ENCODE measurements at places on chromosomes 4 and X.

- DNase-seq = no peak
Measured at GRCh38 chr4:112857461-112857860, 192.0 kb upstream of the ANK2 start.

DNA sequence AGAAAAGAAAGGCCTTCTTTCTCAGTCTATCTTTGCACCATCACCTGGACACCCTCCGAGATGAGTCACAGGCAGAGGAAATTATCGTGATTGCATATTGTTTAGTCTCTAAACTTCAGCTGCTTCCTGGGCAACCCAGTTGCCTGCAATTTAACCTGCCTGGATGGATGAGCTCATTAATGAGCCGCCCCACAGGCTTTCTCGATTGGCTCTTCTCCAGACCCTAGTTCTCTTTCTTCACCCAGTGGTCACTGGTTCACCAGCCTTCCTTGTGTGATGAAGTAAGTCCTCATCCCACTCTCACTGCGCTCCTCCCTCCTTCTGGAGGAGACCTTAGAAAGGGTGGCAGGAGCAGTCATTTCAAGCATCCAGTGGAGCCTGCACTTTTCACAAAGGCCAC, 94.4 kb downstream of the SOWAHB start:
- DNase-seq = no peak

- no peak for DNase-seq
Measured at GRCh38 chrX:55030271-55031205, at the start of gene ALAS2. TSS of gene ALAS2 (minus strand) at chrX:55030977. CDS start at chrX:55026000, 4,977 bp downstream.

GRCh38 chr4:20017070-20017776, 234.5 kb upstream of the SLIT2 start:
- DNase-seq = no peak

DNA sequence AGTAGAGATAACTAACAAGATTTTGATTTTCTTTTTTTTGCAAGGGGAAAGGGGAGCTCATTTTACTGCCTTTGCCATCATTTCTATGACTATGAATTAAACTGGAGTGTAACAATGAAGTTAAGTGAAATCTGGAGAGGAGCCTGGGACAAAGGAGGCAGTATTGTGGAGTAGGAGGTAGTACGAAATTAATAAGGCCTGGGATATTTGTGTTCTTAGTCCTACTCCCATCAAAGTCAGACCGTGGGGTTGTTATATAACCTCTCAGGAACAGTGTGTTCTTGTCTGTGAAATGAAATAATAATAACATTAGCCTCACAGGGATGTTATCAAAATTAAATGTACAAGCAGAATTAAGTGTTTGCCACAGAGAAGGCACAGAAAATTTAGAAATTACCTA, 204.3 kb upstream of the EMCN start:
- no peak for DNase-seq

DNA sequence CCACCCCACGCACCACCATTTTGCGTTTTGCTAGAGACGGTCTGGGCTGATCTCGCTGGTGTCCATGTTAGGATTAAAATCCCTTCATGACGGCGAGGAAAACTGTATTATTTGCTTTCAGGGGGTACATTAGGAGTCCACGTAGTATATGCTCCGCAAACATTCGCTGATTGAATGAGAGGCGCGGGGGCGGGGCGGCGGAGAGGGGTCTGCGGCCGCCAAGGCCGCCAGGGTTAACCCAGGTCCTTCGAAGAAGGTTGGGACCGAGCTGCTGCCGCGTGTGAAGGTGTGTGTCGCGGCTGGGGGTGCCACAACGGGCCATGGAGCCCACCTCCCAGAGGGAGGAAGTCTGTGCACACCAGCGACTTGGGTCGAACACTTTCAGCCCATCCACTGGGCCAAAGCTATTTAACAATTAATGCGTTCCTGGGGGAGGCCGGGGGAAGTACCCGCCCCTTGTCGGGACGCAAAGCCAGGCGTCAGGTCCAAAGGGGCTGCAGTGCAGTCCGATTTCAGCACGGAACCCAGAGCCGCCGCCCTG, 6.4 kb upstream of the PITX2 start:
- no peak for DNase-seq

DNA sequence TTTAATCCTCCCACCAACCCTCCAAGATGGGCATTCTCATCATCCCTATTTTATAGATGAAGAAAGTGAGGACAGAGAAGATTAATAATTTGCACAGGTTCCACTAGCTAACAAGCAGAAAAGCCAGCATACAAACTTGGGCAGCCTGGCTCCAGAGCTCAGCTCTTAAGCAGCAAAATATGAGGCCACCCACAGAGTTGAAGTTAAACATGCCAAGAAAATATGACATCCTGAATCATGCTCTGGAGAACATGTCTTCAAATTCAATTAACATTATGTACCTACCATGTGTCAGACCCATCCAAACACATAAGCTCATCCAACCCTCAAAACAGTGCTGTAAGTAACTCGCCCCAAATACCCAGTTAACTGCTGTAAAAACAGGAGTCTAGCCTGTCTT, 33.9 kb downstream of the USP46 start:
- no peak for DNase-seq

- DNase-seq = no peak
Measured at GRCh38 chr4:182896421-182896820, 20.8 kb downstream of the DCTD start.

- DNase-seq = no peak
Measured at GRCh38 chrX:75883446-75883845, 98.4 kb upstream of the MAGEE2 start.

DNA sequence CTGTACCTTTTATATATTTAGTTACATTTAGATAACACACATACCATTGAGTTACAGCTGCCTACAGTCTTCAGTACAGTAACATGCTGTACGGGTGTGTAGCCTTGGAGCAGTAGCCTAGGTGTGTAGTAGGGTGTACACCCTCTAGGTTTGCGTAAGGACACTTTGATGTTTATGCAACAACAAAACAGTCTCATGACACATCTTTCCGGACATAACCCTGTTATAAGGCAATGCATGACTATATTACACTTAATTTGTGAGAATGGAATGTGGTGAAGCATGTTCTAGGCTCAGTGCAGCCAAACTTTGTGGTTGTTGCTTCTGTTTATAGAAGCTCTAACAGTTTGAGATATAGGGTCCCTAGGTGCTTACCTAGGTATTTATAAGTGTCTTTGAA, 65.4 kb downstream of the SPRY1 start:
- DNase-seq = no peak

DNA sequence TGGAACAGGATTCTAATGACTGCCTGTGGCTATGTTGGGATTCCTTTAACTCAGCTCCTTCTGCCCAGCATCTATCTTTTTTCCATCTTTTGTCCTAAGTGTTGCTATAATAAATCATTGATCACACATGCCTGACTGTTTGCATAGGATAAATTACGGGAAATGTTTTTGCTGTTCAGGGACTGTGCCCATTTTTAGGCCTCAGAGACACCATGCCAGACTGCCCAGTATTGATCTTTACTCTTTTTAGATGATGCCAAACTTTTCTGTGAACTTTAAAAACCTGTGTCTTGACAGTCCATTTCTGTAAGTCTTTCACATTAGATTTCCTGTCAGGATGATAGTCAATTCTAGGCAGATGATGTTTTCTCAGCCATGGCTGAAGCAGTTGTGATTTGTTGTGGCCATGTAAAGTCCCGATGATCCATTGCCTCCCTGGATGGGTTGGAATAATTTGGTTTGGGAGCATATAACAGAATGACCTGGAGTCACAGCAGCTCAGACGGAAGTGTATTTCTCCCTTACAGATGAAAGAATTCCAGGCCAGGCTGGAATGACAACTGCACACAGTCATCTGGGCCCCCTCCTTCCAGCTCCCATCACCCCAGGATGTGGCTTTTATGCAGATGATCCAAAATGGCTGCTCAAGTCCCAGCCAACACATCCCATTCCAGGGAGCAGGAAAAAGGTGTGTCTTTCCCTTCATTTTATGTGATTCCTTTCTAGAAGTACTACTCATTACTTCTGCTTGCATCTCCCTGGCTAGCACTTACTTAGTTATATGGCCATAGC, 3.4 kb downstream of the HTT-AS start:
- DNase-seq = no peak

DNA sequence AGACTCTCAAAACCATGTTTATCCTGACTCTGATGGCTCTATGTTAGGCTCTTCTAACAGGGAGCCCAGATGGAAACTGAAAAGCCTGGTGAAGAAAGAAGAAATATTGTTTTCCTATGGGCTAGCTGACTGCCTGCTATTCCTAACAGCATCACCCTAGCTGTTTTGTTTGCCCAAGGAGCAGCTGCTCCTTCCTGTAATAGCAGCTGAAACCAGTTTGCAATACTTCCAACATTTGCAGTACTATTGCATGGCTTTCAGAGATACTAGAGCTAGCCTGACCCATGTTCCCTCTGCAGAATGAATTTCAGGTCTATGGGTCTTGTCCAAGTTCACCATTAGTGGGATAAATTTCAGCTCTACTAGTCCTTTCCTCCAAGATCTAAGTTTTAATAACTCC, 495.2 kb downstream of the INPP4B start:
- no peak for DNase-seq

GRCh38 chr4:89400287-89401035, 92.9 kb upstream of the GPRIN3 start:
- no peak for DNase-seq

DNA sequence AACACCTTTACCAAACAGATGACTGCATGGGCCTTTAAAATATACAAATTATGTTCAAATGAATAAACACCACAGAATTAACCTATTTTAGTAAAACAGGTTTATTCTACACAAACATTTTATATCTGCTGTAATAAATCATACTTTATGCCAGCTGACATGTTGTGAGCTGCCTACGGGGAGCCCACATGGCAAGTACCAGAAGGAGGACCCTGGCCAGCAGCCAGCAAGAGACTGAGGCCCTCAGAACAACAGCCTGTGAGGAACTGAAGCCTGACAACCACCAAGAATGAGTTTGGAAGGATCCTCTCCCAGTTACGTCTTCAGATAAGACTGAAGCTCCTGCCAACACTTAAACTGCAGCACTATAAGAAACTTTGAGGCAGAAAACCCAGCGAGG, 377.0 kb downstream of the PDGFC start:
- DNase-seq = peak; percentile 47

- peak; percentile 79 for DNase-seq
Measured at GRCh38 chr4:40682290-40683101, 52.8 kb upstream of the RBM47 start.

DNA sequence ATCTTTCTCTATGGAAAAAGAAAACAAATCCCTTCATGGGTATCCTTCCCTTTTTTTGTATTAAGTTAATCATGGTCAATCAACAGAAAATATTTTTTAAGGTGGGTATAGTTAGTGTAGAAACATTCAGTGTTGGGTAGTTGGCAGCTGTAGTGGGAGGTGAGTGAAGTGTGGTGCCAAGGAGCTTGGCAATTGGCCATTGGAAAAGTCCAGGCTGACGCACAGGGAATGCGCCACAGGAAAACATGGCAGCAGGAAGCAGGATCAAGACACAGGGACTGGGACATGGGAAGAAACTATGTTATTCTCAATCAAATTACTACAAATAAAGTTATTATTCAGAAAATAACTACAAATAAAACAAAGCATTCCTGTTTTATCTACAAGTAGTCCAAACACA, 20.0 kb downstream of the PALLD start:
- DNase-seq = no peak

- no peak for DNase-seq
Measured at GRCh38 chr4:8860096-8860891, 11.3 kb downstream of the HMX1 start.

DNA sequence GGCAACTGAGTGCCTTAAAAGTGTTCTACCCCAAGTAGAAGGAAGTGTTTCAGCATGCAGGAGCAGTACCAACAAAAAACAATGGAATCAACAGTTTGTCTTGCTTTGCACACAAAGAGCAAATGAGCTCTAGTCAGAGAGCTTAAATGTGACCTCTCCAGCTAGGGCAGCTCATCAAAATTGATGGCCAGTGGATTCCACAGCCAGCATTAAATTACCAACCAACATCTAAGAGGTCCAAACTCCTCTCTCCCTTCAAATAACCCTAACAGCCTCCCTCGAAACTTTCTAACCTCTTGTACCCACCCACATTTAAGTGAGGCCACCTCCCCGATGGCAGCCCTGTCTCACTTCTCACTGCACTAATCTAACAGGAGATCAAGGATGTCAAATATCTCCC, 219.9 kb downstream of the CHIC2 start:
- no peak for DNase-seq

DNA sequence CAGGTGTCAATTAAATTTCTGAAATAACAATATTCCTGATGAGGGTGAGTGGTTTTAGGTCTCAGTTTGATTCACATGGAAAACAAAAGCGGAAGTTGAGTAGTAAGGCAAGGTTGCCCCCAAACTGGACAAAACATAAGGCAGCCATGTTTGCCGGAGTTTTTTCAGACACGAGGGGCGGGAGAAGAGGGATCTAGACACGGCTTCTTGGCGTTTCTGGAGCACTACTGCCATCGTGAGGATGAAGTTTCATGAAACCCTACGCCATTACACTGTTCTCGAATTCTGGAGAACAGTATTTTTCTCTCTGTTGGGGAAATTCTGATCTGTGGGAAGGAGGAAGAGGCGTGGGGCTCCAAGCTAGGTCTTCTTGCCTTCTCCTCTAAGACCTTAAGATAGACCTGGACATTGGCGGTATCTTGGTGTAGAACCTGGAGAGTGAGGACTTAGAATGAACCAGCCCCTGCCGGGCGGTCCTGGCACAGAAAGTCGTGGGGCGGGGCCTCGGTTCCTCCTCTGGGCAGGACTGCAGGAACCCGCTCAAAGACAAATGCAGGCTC, 160.3 kb downstream of the OR13H1 start:
- no peak for DNase-seq

GRCh38 chrX:84144281-84144680, 43.7 kb downstream of the RPS6KA6 start:
- no peak for DNase-seq

GRCh38 chr4:120026853-120027252, 39.8 kb downstream of the MAD2L1 start:
- DNase-seq = no peak

- peak; percentile 4 for DNase-seq
Measured at GRCh38 chrX:103608306-103608963, 672 bp downstream of the TCEAL3 start.

Data from inflammatory macrophage (primary cell).